ENCODE measurements at places on chromosomes 13 and 19.

DNA sequence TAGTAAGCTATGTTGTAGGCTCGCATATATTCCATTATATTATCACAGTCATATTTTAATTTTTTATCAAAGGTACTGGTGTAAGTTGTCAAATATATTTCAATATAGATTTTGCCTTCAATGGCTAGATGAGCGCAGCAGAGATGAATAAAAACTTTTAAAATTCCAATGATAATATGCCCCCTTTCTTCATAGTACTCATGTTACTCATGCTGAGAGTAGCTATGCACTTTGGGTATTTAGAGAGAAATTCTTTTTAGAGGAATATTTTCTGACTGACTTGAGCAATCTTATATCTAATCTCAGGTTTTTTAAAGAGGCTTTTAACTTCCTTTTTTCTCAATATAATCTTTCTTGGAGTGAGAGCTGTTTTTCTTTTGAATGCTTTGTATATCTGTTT is 11.4 kb downstream of the ZNF254 start:
- DNase-seq = no peak

DNA sequence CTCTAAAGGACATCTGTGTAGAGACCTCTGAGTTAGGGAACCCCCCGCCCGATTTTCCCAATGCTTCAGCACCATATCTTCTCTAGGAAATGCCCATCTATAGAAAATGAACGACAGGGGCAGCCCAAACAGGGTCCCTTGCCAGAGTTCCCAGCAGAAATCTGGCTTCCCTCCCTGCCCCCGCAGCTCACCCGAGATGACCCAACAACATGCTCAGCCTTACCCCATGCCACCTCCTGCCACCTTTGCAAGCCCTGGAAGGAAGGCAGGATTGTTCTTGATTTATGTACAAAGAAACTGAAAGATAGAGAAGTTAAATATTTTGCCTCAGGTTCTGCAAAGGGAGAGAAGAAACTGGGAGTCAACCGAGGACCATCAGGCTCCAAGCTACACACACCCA is 105.6 kb upstream of the UQCRFS1 start:
- DNase-seq = no peak

DNA sequence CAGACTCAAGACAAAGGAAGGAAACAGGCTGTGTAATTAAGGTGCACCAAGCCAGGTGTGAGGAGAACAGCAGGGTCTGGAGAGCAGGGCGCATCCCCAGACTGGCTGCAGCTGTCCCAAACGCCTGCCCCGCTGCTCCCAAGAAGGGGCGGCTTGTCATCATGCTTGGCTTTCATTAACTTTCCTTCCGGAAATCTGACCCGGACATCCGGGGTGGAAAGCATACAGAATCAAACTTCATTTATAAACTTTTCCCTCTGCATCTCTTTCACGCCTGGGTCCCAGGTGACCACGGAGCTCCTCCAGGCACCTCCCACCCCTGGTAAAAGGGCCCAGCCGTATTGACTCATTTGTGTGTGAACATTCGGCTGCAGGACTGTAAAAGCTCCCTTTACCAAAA is 31.7 kb downstream of the TSHZ3 start:
- no peak for DNase-seq

DNA sequence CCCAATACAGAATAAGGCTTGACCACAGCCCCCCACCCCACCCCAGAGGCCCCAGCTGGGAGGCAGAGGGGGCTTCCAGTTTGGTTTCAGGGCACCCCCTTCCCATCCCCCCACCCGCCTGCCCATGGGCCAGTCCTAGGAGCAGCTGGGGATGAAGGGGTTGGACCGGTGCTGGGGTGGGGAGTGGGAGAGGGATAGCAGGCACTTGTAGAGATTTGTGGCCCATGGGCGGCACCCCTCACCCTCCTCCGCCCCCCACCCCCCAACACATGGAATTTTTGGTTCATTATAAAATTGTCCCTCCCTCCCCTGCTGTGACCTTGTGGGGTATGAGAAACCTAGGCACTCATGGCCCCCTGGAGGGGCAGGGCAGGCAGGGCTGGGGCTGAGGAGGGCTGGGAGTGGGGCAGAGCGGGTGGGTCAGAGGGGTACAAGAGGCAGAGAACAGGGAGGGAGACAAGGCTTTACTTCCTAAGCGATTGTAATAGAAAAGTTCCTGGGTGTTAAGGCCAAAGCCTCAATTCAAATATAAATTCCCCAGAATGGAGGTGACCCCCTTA is 5.3 kb upstream of the GSK3A start:
- DNase-seq = no peak

- no peak for DNase-seq
Observed at GRCh38 chr19:6667114-6667627, 2.8 kb downstream of the TNFSF14 start.

GRCh38 chr19:55579766-55580621 is 654 bp downstream of the ZNF579 start:
- peak; percentile 49 for DNase-seq

DNA sequence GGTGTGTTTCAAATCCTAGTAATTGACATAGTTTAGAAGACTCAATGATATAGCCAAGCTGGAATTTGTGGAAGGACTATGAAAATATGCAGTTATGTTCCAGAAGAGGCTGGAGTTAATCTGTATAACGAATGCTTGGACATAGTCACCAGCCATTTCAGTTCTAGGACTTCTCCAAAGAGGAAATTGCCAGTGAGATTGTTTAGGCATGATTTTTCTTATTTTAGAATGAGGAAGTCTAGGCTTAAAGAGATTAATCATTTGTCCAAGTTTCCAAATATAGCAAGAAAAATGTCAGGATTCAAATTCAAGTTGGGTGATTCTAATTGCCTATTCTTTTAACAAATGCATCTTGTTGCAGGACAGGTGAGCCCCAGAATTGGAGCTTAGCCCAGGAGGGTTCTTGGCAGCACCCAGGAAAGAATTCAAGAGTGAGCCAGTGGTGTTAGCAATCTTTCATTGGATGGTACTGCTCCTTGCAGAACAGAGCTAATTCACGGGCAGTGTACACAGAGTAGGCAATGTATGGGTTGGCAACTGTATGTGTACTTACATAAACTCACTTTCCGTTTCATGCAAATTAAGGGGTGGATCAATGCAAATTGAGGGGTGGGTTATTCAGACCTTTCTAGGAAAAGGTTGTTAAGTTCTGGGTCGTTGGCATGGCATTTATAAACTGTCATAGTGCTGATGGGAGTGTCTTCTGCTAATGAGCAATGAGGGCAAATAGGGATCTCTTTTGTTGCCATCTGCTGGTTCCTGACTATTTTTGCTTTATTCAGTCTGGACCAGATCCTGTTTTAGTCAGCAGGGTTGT is 763.1 kb upstream of the SLITRK1 start:
- no peak for DNase-seq

DNA sequence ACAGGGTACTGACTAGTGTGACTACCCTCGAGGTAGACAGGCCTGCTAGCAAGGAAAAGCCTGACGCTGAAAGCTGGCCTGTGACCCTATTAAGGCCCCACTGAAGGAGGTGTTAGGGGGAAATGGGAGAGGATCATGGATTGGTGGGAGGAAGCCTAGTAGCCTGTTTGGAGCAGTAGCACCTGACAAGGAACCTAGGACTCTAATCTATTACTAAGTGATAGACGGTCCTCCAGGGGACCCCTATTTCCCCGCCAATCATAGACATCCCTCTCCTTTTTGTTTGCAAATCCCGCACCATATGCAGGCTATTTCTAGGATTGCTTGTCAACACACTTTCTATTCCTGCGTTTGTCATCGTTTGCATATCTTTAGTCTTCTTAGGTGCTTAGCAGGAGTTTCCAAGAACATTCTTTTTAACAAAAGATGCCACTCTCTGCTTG is 1338.8 kb upstream of the MIR17HG start:
- no peak for DNase-seq

DNA sequence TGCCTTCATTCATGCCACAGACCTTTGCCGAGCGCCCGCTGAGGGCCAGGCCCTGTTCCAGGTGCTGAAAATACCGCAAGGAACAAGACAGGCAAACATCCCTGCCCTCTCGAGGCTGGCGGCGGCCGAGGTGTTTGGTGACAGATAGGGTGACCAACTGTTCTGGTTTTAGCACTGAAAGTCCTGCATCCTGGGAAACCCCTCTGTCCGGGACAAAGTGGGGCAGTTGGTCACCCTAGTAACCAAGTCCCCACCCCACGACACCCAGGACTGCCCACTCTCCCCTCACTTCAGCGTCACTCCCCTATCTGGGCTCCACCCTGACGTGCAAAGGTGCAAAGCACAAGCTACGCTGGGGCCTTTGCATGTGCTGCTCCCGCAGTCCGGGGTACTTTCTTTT is 17.3 kb downstream of the ZBTB7A start:
- no peak for DNase-seq

- DNase-seq = no peak
Observed at GRCh38 chr13:97191142-97191541, 31.0 kb upstream of the MBNL2 start.

GRCh38 chr13:48896312-48896711 is 79.4 kb upstream of the FNDC3A start:
- DNase-seq = no peak

DNA sequence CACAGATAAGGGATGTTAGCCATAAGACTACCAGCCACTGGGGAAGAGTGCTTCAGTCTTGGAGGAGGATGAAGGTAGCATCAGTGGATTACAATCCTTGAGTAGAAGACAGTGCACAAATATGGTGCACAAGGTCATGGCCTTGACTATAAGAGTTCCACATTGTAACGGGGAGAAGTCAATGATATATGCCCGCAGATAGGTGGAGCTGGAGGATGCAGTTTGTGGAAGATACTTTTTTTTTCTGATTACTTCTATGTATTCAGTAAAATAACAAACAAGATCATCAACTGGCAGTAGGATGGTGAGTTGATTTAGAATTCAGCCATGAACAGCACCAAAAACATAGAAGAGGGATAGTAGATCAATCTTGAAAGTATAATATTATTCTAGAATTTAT is 926.8 kb upstream of the MIR17HG start:
- DNase-seq = no peak

GRCh38 chr19:33292595-33293254 is 9.6 kb downstream of the CEBPA start:
- DNase-seq = no peak

- no peak for DNase-seq
Observed at GRCh38 chr19:34179066-34179465, 6.8 kb downstream of the LSM14A start.

DNA sequence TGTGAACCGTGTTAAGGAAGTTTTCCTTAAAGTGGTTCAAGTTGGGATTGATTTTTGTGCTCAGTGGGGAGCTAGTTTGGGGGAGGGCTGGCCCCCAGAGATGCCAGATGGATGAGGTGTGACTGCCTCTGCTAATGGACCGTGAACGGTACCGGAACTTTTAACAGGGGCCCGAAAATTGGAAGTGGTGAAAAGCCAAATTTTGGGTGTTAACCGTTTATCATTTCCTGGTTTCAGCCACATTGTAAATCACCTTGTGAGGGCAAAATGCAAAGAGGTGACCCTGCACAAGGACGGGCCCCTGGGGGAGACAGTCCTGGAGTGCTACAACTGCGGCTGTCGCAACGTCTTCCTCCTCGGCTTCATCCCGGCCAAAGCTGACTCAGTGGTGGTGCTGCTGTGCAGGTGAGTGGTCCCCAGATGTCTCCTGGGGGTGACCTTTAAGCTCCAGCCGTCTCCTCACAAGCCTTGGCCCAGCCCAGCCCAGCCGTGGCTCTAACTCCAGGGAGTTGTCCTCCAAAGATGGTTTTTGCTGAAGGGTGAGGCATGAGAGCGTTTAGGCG is 18.2 kb downstream of the UPF1 start:
- DNase-seq = no peak

- DNase-seq = peak; percentile 52
Observed at GRCh38 chr19:37979547-37980082, 72.6 kb downstream of the SIPA1L3 start.

GRCh38 chr13:78719367-78719766 is 60.4 kb upstream of the OBI1 start:
- no peak for DNase-seq

DNA sequence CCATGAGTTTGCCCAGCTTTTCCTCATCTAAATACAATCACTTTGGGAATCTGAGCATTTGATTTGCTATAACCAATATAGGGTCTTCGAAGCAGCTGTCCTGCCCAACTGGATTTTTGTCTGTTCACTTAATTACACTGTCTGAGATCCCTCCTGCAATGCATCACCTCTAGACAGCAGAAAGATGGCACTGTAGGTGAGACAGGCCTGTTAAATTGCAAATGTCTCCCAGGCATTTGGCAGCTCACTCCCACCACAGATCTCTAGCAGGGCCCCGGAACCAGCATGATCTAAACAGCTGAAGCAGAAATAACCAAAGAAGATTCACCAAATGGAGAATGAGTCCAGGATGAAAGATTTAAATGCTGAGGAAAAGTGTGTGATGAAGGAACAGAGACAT is 41.9 kb upstream of the SERPINE3 start:
- no peak for DNase-seq

- no peak for DNase-seq
Observed at GRCh38 chr19:11061952-11062351, 27.3 kb upstream of the LDLR start.

- no peak for DNase-seq
Observed at GRCh38 chr13:96984051-96984508, 10.2 kb downstream of the OXGR1 start.

- DNase-seq = no peak
Observed at GRCh38 chr13:74977498-74977897, 504.5 kb downstream of the TBC1D4 start.

DNA sequence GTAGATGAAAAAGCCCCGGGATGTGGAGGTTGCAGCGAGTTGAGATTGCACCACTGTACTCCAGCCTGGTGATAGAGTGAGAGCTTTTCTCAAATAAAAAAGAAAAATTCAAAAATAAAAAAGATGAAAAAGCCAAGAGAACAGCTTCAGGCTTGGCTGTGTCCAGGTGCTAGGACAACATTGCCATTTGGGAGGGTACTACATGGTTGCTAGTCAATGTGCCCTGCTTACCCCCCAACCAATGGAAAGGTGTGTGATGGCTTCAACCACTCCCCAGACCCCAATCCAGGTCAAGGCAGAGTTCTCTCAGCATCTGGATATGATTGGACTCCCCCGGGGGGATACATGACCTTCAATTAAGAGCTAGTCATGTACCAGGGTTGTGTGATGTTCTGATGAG is 2.3 kb upstream of the ANKLE1 start:
- no peak for DNase-seq
